ENCODE measurements at places on chromosomes 4 and X. TPM values are rescaled to one million over a fixed set of nuclear protein-coding genes. Genes with fewer than 3 reads are reported as not detected.

TLR10 gene
- not detected for total RNA-seq

GRCh38 chrX:31609130-31609529 is 537.3 kb upstream of the FTHL17 start:
- DNase-seq = no peak
- H3K4me1 ChIP-seq = no peaks in the 10 kb centered on the region
- no peak overlapping the region for H3K4me3 ChIP-seq

GRCh38 chr4:182975806-182976205 is 58.6 kb upstream of the DCTD start:
- DNase-seq = no peak
- H3K4me3 ChIP-seq = no peak overlapping the region
- H3K4me1 ChIP-seq = no peaks in the 10 kb centered on the region
- H3K27ac ChIP-seq = no peak overlapping the region
- H3K36me3 ChIP-seq = no peaks in the 10 kb centered on the region
- H3K27me3 ChIP-seq = no peaks in the 10 kb centered on the region

DNA sequence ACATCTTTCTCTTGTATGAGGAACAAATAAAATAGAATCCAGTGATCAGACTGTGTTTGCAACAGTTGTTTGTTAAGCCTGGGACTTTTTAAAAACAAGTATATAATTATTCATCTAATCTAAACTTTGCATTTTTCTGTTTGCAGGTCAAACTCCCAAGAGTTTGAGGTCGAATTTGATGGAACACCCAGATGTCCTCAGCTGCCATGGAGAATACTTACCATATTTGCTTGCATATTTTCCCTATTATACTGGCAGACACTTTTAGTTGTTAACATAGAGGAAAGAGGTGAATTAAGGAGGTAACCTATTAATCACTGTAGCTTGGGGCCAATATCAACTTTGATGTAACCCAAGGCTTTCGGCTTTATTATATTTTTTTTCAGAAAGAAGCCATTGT is 401.5 kb upstream of the DIPK2B start:
- H3K27me3 ChIP-seq = no peaks in the 10 kb centered on the region
- no peaks in the 10 kb centered on the region for H3K36me3 ChIP-seq
- no peak overlapping the region for H3K4me3 ChIP-seq
- no peak for DNase-seq

SHROOM2 gene
- 10.3 TPM for total RNA-seq

GRCh38 chr4:69744157-69744478 is 16.3 kb downstream of the SULT1B1 start:
- no peak overlapping the region for H3K27ac ChIP-seq
- no peaks in the 10 kb centered on the region for H3K4me1 ChIP-seq
- H3K27me3 ChIP-seq = no peaks in the 10 kb centered on the region

DNA sequence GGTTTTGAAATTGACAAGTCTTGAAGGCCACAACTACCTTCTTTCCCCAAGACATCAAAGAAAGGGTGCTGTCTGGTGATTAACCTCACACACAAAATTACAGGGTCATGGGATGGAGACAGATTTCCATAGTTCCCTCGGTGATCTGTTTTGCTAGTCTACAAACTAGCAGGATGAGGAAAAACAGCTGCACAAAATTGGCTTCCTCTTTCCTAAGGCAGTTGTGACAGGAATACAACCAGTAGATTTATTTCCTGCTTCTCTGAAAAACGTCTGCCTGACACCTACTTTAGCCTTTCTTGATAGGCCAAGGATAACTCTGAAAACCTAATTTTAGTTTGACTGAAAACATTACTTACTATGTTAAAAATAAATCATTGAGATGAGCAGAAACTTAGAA is 39.6 kb downstream of the DKK2 start:
- H3K27ac ChIP-seq = no peak overlapping the region
- no peaks in the 10 kb centered on the region for H3K27me3 ChIP-seq
- DNase-seq = no peak
- no peaks in the 10 kb centered on the region for H3K4me1 ChIP-seq
- H3K36me3 ChIP-seq = no peaks in the 10 kb centered on the region
- H3K4me3 ChIP-seq = no peak overlapping the region

NLGN4X gene
- not detected for total RNA-seq

GRCh38 chr4:156169011-156169410 is 215.3 kb upstream of the CTSO start:
- H3K27ac ChIP-seq = no peak overlapping the region
- no peak for DNase-seq
- H3K36me3 ChIP-seq = no peaks in the 10 kb centered on the region
- H3K4me3 ChIP-seq = no peak overlapping the region
- H3K27me3 ChIP-seq = no peaks in the 10 kb centered on the region
- H3K4me1 ChIP-seq = no peaks in the 10 kb centered on the region

DNA sequence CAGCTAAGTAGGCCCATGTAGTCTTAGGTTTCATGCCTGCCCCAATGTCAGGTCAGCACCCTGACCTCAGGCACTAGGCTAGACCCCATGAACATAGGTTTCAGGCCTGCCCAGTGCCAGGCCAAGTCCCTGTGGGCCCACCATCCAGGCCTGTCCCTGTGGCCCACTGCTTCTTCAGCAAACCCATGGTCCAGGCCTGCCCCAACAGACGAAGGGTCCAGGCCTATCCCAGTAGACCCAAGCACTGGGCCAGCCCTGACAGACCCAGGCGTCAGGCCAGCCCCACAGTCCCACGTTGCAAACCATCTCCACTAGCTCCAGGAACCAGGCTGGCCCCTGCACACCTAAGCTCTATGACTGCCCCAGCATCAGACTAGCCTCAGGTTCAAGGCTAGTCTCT is 92.4 kb downstream of the ENOX2 start:
- DNase-seq = no peak
- H3K27me3 ChIP-seq = no peaks in the 10 kb centered on the region
- H3K4me3 ChIP-seq = no peak overlapping the region
- no peak overlapping the region for H3K27ac ChIP-seq
- H3K36me3 ChIP-seq = no peaks in the 10 kb centered on the region
- no peaks in the 10 kb centered on the region for H3K4me1 ChIP-seq

MBTPS2 gene
- 5.3 TPM for total RNA-seq

PSAPL1 gene
- total RNA-seq = not detected

DNA sequence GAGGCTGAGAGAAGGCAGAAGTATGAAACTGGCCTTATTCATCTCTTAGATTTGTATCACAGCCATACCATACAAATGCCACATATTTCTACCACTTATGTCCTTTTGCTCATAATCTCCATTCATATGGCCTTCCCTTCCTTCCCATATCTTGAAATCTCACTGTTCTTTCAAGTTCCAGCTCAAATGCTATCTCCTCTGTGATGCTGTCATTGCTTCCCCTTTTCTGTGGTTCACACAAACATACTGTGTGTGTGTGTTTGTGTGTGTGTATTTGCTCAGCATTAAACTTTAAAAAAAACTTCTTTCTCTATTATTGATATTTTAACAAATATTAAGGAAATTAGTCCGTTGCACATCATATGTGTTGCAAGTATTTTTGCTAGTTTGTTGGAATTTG is 26.7 kb downstream of the PHKA1 start:
- H3K27ac ChIP-seq = no peak overlapping the region
- DNase-seq = no peak
- H3K27me3 ChIP-seq = no peaks in the 10 kb centered on the region
- no peaks in the 10 kb centered on the region for H3K4me1 ChIP-seq
- H3K36me3 ChIP-seq = no peaks in the 10 kb centered on the region
- H3K4me3 ChIP-seq = no peak overlapping the region

DNA sequence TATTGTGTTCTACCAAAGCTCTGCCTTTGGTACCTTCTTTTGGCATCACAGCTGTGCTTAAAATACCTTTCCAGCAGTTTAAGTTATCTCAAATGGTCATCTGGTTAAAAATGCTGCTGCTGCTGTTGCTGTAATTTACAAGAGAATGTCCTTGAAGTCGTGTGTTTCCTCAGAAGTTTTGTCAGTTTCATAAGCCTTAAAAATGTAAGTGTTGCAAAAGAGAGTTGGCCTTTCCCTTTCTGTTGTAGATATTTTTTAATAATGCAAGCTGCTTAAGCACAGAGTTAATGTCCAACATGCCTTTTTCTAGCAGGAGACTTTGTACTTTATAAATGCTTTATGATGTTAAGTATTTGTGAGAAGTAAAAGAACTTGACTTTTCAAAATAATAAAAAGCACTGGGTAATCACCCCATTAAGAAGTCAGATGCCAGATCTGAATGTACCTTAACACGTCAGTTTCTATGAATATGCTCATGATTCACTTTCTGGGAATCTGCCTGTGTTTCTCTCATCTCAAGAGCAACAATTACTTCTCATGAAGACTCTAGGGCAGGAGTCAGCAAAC is 35.3 kb upstream of the TENM3 start:
- no peaks in the 10 kb centered on the region for H3K36me3 ChIP-seq
- no peaks in the 10 kb centered on the region for H3K27me3 ChIP-seq
- DNase-seq = no peak
- H3K27ac ChIP-seq = no peak overlapping the region

GRCh38 chr4:52657618-52658501 is 1.2 kb downstream of the USP46 start:
- H3K4me3 ChIP-seq = peak overlapping the region; percentile 87
- no peaks in the 10 kb centered on the region for H3K36me3 ChIP-seq
- peak overlapping the region; percentile 94 for H3K27ac ChIP-seq
- DNase-seq = no peak

SASH3 gene
- 20.9 TPM for total RNA-seq

DNA sequence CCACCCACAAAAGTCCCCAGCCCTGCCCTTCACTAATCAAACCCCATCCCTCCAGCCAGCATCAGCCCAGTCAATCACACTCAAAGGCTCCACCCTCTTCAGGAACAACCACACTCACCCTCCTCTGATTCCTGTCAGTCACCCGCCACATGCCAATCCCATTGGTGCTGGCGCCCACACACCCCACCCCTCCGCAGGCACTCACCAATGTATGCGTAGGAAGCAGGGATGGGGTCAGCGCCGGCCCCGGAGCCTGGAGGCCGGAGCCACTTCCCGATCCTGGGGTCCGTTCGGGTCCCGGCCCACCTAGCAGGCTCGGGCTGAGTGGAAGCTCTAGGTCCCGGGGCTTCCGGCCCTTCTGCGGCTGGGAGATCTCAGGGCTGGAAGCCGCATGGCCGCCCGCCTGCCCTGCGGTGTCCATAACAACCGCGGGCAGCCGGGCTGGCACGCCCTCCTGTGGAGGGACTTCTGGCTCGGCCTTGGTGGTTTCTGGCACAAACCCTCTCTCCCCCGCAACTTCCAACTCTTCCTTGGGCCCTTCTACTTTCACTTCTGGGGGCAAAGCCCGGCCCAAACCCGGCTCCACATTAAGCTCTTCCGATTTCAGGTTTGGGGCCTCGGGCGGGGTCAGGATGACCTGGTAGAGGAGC is 7.9 kb upstream of the CFP start:
- H3K36me3 ChIP-seq = peaks cover 11% of the 10 kb centered on the region
- no peak overlapping the region for H3K27ac ChIP-seq
- H3K4me1 ChIP-seq = no peaks in the 10 kb centered on the region
- no peaks in the 10 kb centered on the region for H3K27me3 ChIP-seq

DNA sequence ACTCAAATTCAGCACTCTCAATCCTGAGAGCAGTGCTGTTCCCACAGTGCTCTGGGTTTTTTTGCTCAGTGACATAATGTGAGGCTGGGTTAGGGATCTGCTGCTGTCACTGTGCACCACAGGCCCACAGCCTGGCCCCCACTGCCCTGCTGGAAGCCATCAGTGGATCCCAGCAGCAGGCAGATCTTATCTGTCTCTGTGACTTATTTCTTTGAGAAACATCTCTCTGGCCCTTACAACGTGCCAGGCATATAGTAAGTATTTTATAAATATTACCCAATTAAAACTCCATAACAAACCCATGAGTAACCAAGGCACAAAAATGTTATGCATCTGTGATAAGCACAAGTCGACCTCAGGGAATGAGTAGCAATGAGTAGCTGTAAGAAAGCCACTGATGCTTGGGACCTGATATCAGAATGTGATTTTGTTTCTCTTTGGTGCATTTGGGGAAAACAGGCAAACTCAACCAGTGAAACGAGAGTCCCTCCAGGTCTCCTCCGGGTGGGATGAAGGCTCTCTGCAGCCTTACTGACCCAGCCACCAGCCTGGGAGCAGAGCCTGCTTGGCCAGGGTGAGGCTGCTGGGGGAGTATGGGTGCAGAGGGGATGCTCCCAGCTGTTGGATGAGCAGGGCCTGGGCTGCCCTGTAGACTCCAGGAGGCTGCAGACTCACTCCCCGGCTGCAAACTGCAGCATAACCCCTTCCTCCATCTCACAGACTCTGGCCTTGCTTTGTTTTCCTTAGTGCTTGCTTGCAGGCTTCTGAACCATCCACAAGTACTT is 172.7 kb upstream of the LNX1 start:
- H3K27ac ChIP-seq = no peak overlapping the region
- no peak overlapping the region for H3K4me3 ChIP-seq
- H3K4me1 ChIP-seq = no peaks in the 10 kb centered on the region
- H3K27me3 ChIP-seq = no peaks in the 10 kb centered on the region
- no peak for DNase-seq

DNA sequence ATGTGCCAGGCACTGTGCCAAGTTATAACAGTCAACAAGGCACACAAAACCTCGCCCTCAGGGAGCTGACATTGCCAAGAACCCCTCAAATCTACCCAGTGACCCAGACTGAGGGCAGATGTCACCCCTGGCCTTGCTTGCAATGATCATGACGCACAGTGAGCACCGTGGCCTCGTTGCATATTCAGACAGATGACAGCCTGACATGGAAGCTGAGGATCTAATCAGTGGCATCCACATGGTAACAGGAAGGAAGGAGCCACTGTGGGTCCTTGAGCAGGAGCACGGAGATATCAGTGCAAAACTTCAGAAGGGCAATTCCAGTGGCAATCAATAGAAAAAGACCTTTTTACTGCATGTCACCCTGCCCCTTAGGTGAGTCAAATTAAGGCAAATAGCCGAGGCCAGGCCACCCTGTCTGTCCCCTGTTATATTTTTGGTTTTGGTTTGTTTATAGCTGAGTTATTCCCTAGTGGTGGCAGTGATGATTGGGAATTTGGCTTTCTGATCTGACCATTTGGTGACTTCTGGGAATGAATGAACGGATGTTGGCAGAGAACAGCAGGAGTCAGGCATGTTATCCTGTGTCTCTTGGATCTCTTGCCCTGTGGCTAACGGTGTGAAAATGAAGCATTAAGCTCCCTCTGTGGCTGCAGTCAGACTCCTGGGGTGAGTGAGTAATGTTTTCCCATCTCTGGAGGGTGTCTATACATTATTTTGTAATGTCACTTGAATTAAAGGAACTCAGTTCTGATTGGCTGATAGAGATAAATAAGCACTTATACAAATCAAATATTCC is 20.4 kb downstream of the WDR13 start:
- H3K36me3 ChIP-seq = no peaks in the 10 kb centered on the region
- H3K27me3 ChIP-seq = no peaks in the 10 kb centered on the region
- no peaks in the 10 kb centered on the region for H3K4me1 ChIP-seq

ADGRG2 gene
- total RNA-seq = not detected
